NCI-H748 treated with DMSO at 0.1 percent for 48 hours (cell line): ENCODE measurements at places on chromosomes 2 and 18.

GRCh38 chr18:29556070-29556469 is 1379.1 kb upstream of the CDH2 start:
- DNase-seq, result no peak

- DNase-seq, result no peak
Observed at GRCh38 chr18:79580498-79581171, 99.0 kb upstream of the CTDP1 start.

GRCh38 chr2:64363848-64364247 is 90.1 kb upstream of the LGALSL start:
- DNase-seq, result no peak

DNA sequence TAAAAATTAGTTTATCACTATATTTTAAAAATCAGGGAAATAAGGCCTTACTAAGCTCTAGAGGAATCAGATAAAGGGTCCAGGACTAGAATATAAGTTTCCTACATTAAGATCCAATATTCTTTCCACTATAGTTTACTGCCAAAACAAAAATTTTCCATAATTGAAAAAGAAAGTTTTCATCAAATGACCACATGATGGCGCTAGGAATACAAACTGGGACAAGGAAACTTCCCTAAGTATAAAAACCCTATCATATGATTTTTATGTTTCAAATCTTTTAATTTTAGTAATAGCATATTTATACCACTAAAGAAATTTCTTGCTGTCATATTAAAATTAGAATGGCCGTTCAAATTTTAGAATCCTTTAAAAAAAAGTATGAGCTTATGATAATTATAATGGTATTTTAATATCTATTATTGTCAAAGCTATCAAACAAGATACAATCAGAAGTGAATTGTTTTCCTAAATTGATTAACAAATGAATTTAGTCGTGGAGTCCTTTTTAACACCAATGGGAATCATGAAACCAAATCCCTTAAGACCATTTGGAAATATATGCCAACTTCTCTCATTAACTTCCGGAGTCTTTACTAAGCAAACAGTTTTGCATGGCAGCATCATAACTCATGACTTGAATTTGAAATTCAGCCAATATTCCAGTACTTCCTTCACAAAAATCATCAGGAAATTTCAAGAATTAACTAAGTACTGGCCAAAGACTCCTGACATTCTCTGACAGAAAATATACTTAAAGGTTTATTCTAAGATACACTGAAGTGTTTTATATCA is 70.3 kb downstream of the SCN1A start:
- peak; percentile 25 for DNase-seq

DNA sequence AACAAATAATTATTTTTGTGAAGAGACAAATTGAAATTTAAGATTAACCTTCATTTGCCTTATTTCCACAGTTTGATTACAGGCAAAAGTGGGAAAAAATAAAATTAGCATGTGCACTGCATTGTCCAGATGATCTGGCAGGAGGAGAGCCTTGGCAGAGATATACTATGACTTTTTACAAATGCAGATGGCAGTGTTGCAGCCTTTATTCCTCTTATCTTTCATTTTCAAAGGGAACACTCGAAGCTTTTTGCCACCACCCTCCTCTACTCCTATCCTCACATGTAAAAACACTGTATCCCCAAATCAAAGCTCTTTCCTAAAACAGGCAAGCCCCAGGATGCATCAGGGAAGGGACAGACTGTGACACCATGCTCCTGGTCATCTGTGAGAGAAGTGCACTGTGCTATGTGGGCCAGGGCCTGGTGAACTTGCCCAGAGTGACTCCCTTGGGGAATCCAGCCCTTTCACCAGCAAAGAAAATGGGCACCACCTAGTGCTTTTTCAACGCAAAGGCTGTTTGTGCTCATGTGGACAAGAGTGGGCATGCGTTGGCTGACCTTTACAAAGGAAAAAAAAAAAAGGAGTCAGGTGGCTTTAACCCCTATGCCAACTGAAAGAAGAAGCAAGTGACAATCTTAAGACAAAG is 74.7 kb upstream of the ETAA1 start:
- DNase-seq, result peak; percentile 40

GRCh38 chr2:111155610-111156009 is 34.9 kb downstream of the BCL2L11 start:
- DNase-seq, result no peak

DNA sequence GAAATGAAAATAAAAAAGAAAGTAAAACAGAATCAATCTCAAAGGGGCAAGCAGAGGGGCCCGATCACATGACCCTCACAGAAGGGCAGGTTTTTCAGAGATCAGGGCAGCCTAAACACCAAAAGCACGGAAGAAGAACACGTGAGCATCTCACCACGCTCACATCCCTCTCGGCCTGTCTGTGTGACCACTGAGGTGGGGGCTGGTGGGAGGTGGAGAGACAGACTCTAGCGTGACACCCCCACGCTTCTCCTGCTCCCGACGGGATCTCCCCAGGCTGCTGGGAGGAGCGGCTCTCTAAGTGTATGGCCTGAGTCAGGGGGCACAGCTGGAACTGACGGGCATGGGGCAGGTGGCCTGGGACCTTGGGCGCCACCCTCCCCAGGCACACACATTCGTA is 23.5 kb upstream of the MTERF4 start:
- no peak for DNase-seq

DNA sequence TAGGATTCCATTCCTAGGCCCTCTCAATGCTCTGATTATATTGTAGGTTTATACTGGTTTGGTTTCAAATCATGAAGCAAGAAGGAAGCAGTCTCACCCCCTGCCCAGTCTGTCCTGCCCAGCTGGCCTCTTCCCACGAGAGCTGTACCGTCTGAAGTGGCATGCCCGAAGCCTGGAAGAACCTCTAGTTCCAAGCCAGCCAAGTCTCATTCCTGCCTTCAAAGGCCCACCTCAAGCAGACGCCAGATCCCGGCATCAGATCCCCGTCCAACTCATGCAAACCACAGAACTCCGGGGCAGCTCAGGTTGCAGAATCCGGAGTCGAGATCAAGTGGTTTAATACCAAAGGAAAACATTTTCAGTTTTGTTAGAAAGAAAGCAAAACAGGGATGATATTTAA is 234.4 kb downstream of the LPIN1 start:
- no peak for DNase-seq

DNA sequence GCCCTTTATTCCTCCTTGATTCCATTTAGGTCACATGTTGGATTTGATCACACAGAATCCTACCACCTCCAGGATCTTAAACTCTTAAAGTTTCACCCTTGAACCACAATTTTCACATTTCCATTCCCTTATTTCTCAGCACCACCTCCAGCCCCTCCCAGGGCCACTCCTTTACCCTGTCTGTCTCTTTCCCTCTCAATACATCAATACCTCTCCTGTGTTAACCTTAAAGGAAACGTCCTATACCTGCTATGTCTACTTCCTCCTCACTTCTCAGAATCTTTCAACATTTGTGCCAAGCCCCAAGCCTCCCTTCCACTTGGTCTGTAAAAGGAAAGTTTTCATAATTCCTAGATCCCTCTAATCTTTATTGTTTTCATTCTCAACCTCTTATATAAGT is 158.8 kb downstream of the BAZ2B start:
- no peak for DNase-seq

GRCh38 chr2:96114546-96114902 is 1.8 kb downstream of the ADRA2B start:
- no peak for DNase-seq

DNA sequence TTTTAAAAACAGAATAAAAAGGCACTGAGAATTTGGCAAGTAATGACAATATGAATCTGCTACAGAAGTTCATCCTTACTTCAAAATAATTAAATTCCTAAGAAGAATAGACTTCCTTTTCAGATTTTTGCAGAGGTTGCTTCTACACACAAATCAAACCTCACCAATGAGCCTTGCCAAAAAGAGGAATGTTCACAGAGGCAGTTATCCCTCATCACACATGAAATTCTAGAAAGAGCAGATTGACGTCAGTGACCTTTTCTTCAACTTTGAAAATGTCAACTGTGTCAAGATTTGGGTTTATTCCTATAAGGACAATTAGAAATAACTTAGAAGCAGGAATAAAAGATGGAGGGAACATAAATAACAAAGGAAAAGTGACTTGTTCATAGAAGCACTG is 64.6 kb downstream of the MBD2 start:
- no peak for DNase-seq

DNA sequence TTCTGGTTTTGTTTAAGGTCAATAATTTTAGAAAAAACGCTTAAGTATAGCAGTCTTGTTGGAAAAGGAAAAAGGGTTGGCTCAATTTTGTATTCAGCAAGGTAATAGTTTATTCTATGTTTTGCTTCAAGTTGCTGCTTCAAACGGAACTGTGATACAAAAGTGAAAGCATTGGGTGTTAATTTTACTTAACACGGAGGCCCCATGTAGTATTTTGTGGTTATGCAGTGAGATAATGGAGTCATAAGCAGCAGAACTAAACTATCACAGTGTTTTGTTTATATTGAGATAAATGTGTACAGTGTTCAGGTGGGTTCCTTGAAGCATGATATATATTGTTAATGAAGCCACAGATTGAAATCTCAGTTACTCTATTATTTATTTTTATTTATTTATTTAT is 67.0 kb upstream of the LYPD6B start:
- no peak for DNase-seq

DNA sequence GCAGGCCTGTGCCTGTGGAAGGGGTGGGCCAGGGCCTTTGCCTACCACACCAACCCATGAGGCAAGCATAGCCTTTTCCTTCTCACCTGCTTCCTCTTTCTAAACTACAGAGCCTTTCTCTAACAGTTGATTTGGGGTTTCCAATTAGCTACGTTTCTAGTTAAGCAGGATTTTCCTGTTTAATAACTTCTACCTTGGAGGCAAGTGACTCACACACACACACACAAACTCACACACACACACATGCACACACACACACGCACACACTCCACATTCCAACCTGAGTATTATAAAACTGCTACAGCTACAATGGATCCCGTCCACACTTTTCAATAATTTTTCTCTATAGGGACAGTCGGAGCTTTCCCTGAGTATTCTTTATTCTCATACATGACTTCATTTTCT is 84.9 kb downstream of the SOX11 start:
- no peak for DNase-seq

DNA sequence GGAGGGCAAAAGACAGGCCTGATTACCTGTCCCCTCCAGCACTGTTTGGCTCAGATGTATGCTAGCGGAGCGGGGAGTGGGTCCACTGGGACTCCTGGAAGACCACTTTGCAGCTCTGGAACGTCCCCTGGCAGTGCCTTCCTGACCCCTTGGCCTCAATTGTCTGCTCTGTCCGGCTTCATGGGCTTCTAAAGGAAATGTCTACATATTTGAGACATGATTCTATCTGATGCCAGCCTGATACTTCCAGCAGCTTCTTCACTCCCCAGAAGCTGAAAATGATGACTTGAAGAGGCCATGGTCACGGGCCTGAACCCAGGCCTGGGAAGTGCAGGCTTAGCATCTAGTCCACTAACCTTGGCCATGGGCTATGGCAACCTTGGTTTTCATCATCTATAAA is 112.1 kb downstream of the ACAA2 start:
- DNase-seq, result no peak

DNA sequence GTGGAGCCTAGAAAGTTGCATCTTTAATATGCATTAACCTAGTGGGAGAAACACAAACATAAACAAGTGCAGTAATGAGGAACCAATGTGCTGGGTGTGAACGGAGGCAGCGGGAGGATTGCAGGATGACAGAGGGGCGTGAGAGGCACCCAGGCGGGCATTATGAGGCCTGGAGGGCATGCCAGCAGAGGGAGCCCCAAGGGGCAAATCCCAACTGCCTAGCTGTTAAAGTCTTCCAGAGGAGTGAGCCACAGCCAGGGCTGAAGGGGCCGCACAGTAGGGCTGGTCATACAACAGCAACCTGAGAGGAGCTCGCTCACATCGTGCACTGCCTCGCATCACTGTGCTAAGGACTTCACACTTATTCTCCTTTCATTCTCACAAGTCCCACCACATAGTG is 13.3 kb upstream of the PRELID3A start:
- no peak for DNase-seq

DNA sequence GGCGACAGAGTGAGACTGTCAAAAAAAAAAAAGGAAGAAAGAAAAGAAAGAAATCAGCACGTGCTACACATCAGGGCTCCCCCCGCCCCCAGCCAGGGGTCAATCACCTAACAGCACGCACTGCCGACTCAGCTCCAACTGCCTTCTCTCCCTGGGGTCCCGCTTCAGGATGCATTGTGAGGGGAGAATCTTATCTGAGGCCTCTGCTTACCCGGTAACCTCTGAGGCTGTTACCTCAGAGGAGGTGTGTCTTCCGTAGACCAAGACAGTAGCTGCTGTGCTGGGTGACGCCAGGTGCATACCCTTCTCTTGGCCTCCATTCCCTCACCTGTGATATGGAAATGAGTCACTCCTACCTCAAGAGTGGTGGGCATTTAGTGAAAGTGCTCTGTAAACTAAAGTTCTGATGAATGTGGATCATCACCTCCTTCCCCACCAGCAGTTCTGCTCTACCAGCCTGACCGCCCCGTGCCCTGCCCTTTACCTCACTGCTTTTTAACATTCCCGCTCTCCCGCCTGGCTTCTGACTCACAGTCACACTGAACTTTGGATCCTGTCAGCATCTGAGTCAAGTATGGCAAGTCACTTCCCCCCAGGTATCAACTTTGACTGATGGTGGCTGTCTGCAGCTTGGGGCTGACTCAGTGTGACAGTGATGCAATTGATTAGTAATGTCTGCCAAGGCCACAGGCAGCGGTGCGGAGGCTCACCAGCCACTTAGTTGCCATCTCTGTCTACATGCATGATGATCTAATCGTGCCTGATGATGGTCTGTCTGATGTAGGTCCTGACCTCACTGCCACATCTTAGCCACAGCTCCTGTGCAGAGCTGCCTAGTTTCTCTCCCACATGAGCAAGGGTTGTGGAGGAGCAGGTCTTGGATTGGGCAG is 20.1 kb downstream of the ARID5A start:
- DNase-seq, result no peak

- peak; percentile 50 for DNase-seq
Observed at GRCh38 chr2:201116959-201117734, 1.2 kb downstream of the CFLAR start.

- no peak for DNase-seq
Observed at GRCh38 chr2:235141411-235142128, 189.8 kb downstream of the SH3BP4 start.

DNA sequence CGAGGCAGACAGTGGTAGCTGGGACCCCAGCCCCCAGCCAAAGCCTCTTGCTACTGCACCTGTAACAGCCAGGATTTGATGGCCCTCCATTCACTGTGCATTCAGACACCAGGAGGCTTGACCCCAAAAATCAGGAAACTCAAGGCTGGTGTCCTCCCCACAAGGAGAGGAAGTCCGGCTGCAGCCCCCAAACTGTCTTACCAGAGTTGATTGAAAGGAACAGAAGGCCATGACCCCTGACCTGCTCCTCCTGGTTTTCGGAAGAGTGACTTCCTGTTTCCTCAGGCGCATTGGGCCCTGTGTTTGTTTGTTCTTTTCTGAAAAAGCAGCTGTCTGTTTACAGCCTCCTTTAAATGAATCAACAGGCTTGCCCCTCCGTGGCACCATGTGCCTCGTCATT is 111.6 kb downstream of the RNF144A start:
- no peak for DNase-seq

GRCh38 chr18:58484989-58485981 is 143.6 kb downstream of the ALPK2 start:
- DNase-seq, result no peak

GRCh38 chr18:26181343-26181826 is 44.9 kb upstream of the TAF4B start:
- DNase-seq, result no peak

GRCh38 chr18:50982086-50982801 is 14.4 kb downstream of the ELAC1 start:
- DNase-seq, result no peak

GRCh38 chr2:176081376-176081836 is 2.4 kb downstream of the EVX2 start:
- DNase-seq, result no peak

- no peak for DNase-seq
Observed at GRCh38 chr2:200012401-200012800, 57.0 kb downstream of the MAIP1 start.
